ENCODE measurements at places on chromosomes 5 and 9. TPM values are rescaled to one million over a fixed set of nuclear protein-coding genes. Genes with fewer than 3 reads are reported as not detected.

ACOT12 gene
- 0.31 TPM for total RNA-seq

FAM120AOS gene
- 38.6 TPM for total RNA-seq

FSTL4 gene
- total RNA-seq = 0.52 TPM

SELENOP gene
- 1.7 TPM for total RNA-seq
